HT-29 (cell line): ENCODE measurements at places on chromosomes 1 and 21. TPM values are rescaled to one million over a fixed set of nuclear protein-coding genes. Genes with fewer than 3 reads are reported as not detected.

DNA sequence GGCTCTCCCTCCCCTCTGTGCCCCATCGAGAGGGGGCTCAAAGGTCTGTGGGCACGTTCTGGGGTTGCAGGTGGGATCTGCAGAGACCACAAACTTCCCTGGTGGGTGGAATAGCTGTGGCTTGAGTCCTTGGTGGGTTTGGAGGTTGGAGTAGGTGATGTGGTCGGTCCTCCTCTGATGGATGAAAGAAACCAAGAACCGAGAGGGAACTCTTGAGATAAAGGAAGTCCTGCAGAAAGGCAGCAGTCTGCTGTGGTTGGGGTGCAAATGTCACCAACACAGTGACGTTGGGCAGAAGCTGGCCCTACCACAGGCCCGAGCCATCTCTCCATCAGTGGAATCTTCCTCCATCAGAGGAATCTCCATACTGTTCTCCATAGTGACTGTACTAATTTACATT, 171.8 kb downstream of the FCRL5 start:
- DNase-seq, result no peak

GRCh38 chr21:40118527-40118926, 251.3 kb downstream of the PCP4 start:
- DNase-seq, result no peak

- DNase-seq, result no peak
These were observed 28.9 kb upstream of the CD5L start for GRCh38 chr1:157870490-157870889.

DNA sequence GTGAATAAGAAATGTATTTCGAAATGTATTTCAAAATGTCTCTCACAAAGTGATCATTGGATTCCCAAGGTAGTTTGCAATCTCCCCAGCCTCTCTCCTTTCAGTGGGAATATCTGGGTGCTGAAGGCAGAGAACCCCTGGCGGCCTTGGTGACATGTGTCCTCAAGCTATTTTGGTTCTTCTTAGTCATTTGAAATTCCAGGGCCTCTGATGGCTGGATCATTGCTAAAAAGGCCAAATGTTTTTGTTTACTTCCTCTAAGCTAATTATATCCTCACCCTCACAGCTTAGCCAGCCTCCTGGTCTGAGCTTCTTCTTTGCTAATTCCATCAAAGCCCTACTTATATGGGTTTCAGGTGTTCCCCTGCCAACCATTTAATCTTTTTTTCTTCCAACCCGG, 71.2 kb downstream of the LRRC40 start:
- no peak for DNase-seq

DNA sequence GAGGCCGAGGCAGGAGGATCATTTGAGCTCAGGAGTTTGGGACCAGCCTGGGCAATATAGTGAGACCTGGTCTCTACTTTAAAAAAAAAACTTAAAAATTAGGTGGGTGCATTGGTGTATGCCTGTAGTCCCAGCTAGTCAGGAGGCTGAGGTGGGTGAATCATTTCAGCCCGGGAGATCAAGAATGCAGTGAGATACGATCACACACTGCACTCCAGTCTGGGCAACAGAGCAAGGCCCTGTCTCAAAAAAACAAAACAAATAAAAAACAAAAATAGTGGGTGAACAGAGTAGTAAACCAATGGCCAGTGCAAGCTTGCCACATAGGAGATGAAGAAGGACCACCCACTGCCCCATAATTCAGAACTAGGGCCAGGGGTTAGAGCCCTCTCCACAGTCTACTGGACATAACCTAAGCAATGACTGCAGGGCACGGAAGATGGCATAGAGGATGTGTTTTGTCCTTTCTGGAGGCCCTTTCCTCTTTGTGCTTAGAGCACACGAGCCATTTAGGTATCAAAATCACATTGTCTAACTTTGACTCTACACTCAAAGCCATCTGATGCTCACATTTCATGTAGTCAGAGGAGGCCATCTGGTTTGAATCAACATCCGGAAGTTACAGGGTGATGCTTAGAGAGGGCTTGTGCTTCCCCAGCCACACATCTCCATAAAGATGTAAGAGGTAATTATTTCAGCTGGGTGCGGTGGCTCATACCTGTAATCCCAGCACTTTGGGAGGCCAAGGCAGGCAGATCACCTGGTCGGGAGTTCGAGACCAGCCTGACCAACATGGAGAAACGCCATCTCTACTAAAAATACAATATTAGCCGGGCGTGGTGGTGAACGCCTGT, 12.6 kb downstream of the CD2 start:
- no peak for DNase-seq

- DNase-seq, result no peak
These were observed 836.7 kb upstream of the ADAMTS5 start for GRCh38 chr21:27803571-27803970.

- DNase-seq, result no peak
These were observed 10.2 kb downstream of the AGTRAP start for GRCh38 chr1:11746092-11746491.

DNA sequence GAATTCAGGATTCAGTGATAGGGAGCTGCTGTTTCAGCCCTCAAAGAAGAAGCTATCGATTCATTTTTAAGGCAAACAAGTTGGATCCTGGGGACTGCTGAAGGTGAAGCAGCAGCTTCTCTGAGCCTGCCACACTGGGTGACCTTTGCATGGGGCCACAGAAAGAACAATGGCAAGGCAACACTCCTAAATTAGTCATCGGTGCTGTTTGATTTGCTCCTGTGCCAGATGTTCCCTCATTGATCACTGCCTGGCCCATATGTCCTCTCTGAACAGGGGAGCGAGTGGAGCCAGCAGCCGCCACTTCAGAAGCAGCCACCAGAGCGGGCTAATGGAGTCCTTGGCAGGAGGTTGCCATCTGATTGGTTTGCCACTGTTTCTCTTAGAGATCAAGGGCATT, 391.5 kb downstream of the NTNG1 start:
- no peak for DNase-seq

GRCh38 chr1:88399690-88400089, 284.4 kb upstream of the PKN2 start:
- DNase-seq, result no peak

The RBM8A gene
- 88.3 and 93.5 TPM in 2 replicates for total RNA-seq

The LRRC39 gene
- 0.05 and 0.41 TPM in 2 replicates for total RNA-seq

The MPL gene
- 0.79 TPM in 1 of 2 replicates, not detected in the other for total RNA-seq

The LIPI gene
- total RNA-seq, result not detected in 2 replicates

The ANGPTL1 gene
- total RNA-seq, result not detected in 2 replicates

The KIF17 gene
- not detected in 2 replicates for total RNA-seq

The HPDL gene
- total RNA-seq, result 101 and 113 TPM in 2 replicates

The ALG6 gene
- 4.5 and 5.4 TPM in 2 replicates for total RNA-seq
